Activated CD4-positive, alpha-beta T cell treated with anti-CD3 and anti-CD28 coated beads, Interleukin-2, amount 50 U/mL, for 1 hour (primary cell): ENCODE measurements at places on chromosomes 16 and 17.

DNA sequence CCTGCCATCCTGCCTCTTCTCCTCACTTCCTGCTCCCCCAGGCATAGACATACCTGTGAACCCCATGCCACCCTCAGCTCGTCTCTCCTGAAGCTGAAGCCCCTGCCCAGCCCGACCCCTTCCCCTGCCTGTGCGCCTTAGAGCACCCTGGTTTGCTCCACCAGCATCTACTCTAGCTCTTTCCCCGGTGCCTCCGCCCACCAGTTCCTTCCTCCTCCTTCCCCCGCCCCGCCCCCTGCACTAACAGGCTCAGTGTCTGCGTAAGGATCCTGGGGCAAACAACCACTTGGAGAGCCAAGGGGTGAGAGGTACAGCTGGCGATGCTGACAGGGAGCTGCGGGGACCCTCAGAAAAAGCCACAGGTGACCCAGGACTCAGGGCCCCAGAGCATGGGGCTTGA is 1.9 kb downstream of the GPR142 start:
- peak; percentile 63 for DNase-seq

GRCh38 chr16:79811541-79811940 is 211.0 kb upstream of the MAF start:
- DNase-seq, result no peak

GRCh38 chr17:39540611-39541010 is 67.1 kb downstream of the NEUROD2 start:
- DNase-seq, result no peak

DNA sequence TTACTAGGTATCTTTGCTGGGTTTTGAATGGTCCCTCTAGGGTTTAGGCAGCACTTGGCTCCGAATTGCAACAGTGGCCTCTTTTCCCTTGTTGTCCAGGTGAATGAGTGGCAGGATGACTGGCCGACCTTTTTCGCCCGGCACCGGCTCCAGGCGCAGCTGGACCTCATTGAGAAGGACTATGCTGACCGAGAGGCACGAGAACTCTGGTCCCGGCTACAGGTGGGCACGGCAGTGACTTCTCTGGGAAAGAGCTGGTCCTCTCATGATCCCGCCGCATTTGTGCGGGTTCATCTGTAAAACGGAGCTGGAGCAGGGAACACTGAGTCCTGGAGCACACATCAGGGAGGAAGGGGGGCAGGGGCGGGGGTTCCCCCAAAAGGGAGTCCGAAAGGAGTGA is 3.1 kb upstream of the TBCD start:
- no peak for DNase-seq

DNA sequence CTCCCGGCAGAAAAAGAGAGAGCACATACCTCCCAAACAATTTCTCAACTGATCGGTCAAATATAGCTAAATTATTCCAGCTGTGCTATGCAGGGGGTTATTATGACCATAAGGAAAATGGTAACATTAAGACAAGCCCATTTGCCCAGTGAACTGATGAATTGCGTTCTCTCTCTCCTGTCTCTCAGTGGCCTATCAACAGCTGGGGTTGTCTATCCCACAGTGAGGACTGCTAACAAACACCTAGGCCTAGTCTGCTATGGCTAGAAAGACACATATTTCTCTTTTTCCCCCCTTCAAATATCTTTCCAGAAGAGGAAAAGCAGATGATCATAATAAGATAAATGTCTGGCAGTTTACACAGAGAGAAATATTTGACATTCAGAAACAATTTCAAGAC is 263.8 kb upstream of the ELAC2 start:
- no peak for DNase-seq

GRCh38 chr17:63695889-63696288 is 4.0 kb downstream of the LIMD2 start:
- DNase-seq, result peak; percentile 32

GRCh38 chr16:29683543-29684090 is 4.6 kb downstream of the QPRT start:
- no peak for DNase-seq

DNA sequence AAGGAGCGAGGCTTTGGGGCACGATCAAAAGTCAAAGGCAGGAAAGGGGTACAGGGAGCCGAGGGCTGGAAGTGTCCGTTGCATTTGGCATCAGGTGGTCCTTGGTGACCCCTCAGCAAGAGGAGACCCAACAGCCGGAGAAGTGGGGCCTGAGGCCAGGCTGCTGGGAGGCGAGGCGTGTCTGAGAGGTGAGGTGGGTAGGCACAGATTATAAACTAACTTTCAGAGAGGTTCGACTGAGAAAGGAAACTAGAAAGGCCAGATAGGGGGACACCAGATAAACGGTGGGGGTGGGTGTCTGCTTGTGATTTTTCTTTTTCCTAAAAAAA is 3.6 kb downstream of the PECAM1 start:
- no peak for DNase-seq

DNA sequence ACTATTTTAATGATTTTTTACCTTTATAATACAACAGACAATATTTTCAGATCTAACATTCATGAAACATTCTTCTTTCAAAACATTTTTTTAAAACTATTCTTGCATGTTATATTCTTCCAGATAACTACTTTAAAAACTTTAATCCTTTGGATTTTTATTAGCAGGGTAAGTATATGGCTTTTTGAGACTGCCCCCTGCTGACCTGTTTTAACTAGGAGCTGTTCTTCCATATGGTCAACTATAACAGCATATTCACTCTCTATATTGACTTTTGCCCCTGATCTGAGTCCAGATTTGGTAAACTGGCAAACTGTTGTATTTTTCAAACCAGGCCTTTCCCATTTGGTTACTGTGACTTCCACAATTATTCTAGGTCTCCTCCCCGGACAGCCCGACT is 16.5 kb downstream of the ZNF18 start:
- no peak for DNase-seq

DNA sequence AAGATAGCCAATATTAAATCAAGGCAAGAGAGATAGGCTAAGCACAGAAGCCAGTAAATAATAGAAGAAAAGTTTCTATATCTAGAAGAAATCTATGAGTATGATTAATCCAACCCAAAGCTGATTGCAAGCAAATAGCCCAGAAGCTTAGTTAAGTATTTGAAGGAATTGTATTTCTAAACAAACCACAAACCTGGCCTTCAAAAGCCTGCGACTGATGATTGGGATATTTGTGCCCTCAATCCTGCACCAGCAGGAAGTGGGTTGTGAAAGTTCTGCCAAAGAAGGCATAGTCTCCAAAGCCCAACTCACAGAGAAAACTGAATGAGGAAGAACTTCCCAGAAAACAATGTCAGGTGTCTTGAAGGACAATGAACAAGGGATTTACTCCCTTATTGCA is 114.5 kb upstream of the C17orf78 start:
- no peak for DNase-seq

GRCh38 chr17:4853208-4853671 is 20.1 kb downstream of the MINK1 start:
- DNase-seq, result no peak

DNA sequence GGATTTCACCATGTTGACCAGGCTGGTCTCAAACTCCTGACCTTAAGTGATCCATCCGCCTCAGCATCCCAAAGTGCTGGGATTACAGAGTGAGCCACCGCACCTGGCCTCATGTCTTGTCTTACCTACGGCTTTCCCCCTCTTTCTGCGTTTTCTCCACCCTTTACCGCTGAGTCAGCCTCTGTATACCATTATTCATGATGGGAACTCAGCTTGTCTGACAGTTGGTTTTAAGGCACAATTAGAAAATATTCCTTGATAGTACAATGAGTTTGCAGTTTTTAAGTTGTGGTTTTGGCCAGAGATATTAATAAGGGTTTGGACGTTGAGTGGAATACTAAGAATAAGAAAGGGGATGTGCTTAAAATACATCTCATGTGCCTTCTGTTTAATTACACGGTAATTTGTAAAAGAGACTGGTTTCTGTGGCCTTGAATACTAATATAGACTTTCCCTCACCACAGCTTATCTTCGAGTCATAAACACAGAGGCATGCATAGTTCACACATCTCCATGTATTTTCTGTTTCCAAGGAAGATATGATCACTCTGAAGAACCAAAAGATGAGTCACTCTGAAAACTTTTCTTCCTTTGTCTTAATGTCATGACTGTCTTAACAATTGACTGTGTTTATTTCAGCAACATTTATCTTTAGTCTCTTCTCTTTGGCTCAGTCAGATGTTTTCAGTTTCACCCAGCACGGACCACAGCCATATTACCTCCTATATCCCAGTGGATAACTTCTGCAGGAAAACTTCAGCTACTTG is 54.4 kb downstream of the PITPNC1 start:
- no peak for DNase-seq

GRCh38 chr17:50599606-50600005 is 35.1 kb upstream of the ABCC3 start:
- no peak for DNase-seq

DNA sequence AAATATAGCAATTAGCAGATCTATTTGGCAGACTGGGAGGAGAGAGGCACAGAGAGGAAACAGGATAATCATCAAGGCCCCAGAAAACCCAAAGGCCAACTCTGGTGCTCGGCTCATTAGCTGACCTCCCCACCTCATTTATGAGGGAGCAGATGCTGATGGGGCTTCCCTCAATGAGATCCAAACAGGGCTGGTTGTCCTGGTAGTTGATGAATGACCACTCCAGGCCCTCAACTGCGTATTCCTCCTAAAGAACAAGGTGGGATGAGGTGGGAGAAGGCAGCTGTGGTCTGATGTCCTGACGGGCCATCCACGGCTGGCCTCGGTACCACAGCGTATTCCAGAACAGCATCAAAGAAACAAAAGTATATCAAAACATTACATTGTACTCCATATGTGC is 20.8 kb downstream of the ZNHIT3 start:
- DNase-seq, result no peak

GRCh38 chr17:57211543-57211942 is 44.8 kb upstream of the MSI2 start:
- no peak for DNase-seq

- no peak for DNase-seq
Measured at GRCh38 chr17:46783031-46783593, 35.4 kb downstream of the WNT3 start.

DNA sequence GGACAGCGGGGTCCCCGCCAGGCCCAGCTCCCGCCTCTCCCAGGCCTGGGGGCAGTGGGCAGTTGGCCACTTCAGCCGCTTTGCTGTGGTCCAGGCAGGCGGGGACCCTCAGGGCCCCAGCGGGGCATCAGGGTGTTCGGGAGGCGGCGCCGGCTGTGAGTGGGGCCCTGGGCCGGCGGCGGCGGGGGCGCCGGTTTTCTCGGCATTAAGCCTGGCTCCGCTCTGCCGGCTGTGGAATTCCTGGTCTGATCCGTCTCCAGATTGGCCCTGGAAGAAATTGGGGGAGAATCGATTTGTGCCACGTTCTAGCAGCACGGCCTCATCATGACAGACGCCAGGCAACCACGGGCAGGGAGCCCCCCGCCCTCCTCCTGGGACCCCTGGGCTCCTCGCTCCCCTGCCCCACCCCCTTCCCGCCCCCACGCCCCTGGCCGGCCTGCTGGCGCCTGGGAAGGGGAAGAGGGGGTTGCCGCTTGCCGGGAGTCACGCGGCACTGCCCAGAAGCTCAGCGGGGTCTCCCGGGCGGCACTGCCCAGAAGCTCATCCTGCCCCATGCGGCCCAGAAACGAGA is 28.6 kb upstream of the SSTR5 start:
- DNase-seq, result no peak

GRCh38 chr17:43418441-43419374 is 19.9 kb downstream of the ARL4D start:
- DNase-seq, result no peak

DNA sequence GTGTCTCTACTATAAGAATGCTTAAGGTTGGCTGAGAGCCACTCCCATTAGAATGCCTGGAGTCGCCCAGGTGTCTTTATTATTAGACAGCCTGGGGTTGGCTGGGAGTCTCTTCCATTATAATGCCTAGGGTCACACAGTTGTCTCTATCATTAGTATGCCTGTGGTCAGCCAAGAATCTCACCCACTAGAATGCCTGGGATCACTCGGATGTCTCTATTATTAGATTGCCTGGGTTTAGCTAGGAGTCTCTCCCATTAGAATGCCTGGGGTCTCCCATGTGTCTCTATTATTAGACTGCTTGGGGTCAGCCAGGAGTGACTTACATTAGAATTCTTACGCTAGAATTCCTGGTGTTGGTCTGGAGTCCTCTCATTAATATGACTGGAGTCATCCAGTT is 2255.3 kb downstream of the TP53TG3F start:
- no peak for DNase-seq

GRCh38 chr16:24504472-24505345 is 34.7 kb upstream of the RBBP6 start:
- peak; percentile 43 for DNase-seq

- no peak for DNase-seq
Measured at GRCh38 chr16:55641430-55642056, 14.2 kb upstream of the SLC6A2 start.

GRCh38 chr17:28142305-28142704 is 99.8 kb downstream of the NLK start:
- DNase-seq, result no peak

- no peak for DNase-seq
Measured at GRCh38 chr16:89923640-89924296, 626 bp downstream of the TUBB3 start.

- no peak for DNase-seq
Measured at GRCh38 chr16:28164140-28164539, 47.6 kb downstream of the XPO6 start.

- no peak for DNase-seq
Measured at GRCh38 chr17:76250141-76250540, 9.8 kb upstream of the RNF157 start.

GRCh38 chr17:305090-305976 is 47.3 kb downstream of the RPH3AL start:
- no peak for DNase-seq

GRCh38 chr16:4361944-4362311 is 9.7 kb upstream of the VASN start:
- no peak for DNase-seq

DNA sequence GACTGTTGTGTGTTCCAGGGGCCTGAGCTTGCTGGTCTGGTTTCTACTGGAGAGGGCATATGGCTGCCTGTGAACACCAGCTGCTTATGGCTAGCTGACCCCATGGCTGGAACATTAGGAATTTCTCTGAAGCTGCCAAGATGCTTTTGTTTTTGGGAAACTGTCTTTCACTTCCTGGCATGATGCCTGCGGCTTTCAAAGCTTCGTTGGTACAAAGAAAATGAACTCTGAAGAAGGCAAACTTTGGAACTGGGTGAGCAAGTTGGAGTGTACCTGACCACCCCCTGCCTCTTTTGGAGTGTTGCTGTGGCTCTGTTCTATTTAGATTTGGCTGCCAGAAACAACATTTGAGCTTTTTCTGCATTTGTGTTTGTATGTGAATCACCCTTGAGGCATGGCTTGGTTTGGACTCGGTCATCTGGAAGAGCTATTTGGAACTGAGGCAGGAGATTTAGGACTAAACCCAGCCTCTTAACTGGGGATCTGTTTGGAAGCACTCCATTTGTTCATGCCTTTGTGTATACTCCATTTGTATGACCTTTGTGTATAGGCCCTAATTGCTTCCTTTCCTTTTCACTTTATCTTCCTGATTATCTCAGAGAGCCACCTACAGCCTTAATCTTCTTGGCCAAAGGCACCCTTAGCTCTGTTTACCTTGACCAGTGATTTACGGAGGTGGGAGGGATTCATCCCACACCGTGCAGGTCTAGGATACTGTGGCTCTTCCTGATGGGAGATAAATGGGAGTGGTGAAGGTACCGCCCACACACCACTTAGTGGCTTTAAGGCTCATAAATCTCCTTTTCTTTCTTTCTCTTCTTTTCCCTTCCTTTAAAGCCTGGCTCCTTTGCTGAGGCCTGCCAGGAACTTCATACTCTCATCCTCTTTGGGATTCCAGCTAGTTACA is 7.3 kb upstream of the CPHXL start:
- DNase-seq, result no peak
